ENCODE measurements at places on chromosomes 12 and 14.

DNA sequence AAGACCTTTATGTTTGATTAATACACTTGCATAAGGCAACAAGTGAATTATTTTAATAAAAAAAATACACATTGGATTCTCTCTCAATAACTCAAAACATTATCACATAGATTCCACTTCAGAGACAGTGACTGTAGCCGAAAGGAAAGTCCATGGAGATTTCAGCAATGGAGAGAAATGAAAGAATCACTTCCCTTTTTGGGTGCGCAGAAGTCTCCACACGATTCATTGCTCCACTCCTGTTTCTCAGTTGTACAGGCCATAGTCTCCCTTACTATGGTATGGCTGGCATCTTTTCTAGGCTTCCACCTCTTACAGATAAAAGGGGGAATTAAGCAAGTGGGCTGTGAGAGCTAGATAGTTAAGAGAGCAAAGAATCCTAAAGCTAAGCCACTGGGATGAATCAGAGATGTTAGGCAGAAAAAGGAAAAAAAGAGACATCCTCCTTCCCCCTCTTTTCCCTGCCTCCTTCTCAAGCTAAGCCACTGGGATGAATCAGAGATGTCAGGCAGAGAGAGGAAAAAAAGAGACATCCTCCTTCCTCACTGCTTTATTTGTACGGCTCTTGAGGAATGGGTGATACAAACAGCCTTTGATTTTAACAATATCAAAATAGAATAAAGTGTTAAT, 16.3 kb downstream of the ST8SIA1 start:
- DNase-seq: no peak

GRCh38 chr12:90250042-90250441, 541.4 kb upstream of the ATP2B1 start:
- DNase-seq: no peak

- no peak for DNase-seq
Measured at GRCh38 chr14:72480464-72481243, 413.2 kb downstream of the DPF3 start.

- no peak for DNase-seq
Measured at GRCh38 chr12:80188576-80188975, 89.2 kb downstream of the OTOGL start.

- no peak for DNase-seq
Measured at GRCh38 chr14:96260341-96260821, 4.4 kb downstream of the BDKRB1 start.

DNA sequence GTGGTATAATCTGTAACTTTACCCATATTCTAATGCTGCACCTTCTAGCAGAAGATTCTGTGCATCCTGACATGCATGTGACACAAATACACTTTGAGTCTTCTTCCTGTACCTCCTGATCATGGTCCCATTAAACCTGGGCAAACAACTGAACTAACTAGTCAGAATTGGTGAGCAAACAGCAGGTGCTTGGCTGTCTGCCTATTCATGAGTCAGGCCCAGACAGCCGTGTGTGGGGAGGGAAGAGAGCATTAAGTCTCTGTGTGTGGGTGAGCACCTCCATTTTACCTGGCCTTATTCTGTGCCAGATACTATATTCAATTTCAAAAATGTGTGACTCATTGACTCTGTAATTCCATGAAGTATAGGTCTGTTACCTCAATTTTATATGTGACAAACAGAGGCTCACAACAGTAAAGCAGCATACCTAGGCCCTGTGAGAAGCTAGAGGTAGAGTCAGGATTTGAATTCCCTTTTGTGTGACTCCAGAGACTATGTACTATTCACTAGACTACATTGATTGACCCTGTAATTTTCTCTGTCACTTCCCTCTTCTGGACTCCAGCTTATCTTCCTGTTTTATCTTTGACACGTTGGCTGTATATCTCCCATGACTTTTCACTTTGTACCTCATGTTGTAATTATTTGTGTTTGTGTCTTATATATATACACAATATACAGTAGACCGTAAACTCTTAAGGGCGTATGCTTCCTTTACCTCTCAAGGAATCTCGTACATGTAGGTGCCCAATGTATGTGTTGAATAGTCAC, 32.2 kb downstream of the SUSD6 start:
- DNase-seq: no peak

GRCh38 chr12:87365423-87365822, 663.8 kb downstream of the C12orf50 start:
- DNase-seq: no peak

- peak; percentile 33 for DNase-seq
Measured at GRCh38 chr12:122182887-122183587, at the start of gene LRRC43. Gene LRRC43 (plus strand): TSS chr12:122183123. CDS start chr12:122183145, 22 bp downstream.

Measured in effector memory CD8-positive, alpha-beta T cell (primary cell).